KG1 (cell line): ENCODE measurements at places on chromosomes 7 and 10.

GRCh38 chr10:24706479-24707118 lies 17.1 kb downstream of the ARHGAP21 start:
- DNase-seq = no peak

- no peak for DNase-seq
These were observed 395.7 kb upstream of the NRG3 start for GRCh38 chr10:81479316-81479715.

- DNase-seq = no peak
These were observed 180.1 kb upstream of the CCDC6 start for GRCh38 chr10:60086421-60086820.

- no peak for DNase-seq
These were observed 7.5 kb downstream of the GDI2 start for GRCh38 chr10:5805711-5806110.
